Stimulated activated memory B cell treated with anti-CD40 and anti-IgM and Interleukin-4, amounts not matched to agents 10 μg/mL and 1 μg/mL and 100 μg/mL, for 72 hours (primary cell): ENCODE measurements at places on chromosomes 1 and 21.
A peak's percentile ranks its signal among the peaks of the same experiment; 100 is the strongest.

DNA sequence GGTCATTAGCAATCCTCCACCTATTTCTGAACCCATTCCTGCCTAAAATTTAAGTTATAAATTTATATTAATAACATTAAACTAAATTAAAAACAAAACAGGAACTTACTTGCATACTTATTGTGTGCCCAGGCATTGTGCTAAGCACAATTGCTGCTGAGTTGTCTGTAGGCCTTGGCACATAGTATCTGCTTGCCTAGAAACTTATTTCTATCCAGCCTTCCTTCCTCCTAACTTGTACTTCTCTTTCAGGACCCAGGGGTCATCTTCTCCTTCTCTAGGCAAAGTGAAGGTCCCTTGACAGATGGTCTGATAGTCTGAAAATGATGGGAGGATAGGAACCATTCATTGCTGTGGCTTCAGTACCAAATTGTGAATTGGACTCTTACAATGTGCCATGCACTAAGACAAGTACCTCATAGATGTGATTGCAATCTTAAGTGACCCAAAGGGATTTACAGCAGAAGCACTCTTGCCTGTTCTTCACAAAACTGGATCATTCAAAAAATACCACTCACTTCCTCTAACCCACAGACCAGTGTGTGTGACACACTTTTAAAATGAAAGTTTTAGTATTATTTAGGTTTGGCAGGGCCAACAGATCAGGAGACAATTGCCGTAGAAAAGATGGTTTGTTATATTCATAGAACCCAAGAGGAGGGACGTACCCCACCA, 10.3 kb upstream of the CD101 start:
- H3K27me3 ChIP-seq, result peaks cover 17% of the 10 kb centered on the region
- H3K4me1 ChIP-seq, result no peaks in the 10 kb centered on the region
- peaks cover 5% of the 10 kb centered on the region for H3K36me3 ChIP-seq
- ATAC-seq, result no peak

- no peak overlapping the region for H3K4me3 ChIP-seq
- H3K36me3 ChIP-seq, result peaks cover 32% of the 10 kb centered on the region
- peaks cover 35% of the 10 kb centered on the region for H3K27me3 ChIP-seq
- H3K4me1 ChIP-seq, result no peaks in the 10 kb centered on the region
- H3K27ac ChIP-seq, result no peak overlapping the region
Observed at GRCh38 chr21:32702702-32703101, 25.1 kb downstream of the SYNJ1 start.

DNA sequence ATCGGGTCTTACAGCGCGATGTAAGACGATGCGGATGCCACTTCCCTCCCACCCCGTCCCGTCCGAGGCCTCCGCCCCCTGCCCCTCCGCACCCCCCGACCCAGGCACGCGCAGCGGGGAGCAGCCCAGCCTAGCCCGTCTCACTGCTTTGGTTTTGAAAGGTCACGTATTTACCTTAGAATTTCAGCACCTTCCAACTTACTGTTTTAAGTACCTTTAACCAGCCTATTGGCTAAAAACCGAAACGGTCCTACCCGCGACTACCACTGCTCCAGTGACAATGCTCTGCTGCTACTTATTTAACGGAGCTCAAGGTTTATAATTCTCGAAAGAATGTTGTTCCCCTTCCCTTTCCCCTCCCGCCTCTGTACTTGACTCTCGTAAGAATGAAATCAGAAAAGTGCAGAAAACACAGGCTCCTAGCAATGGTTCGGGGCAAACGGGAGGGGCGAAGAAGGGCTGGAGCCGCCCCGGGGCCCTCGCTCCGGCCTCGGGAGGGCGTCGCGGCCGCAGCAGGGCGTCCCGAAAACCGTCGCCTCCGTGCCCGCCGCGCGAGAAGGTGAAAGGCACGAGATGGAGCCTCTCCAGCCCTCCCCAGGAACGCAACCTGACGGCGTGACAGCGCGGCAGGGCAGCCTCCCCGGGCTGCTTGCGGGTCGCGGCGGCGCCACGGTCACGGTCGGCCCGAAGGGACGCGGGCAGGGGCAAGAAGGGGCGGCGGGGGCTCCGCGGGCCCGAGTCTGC, 667 bp downstream of the TMEM50B start:
- peaks cover 28% of the 10 kb centered on the region for H3K4me1 ChIP-seq
- peak; percentile 49 for ATAC-seq
- H3K36me3 ChIP-seq, result no peaks in the 10 kb centered on the region
- H3K4me3 ChIP-seq, result peak overlapping the region; percentile 96
- no peaks in the 10 kb centered on the region for H3K27me3 ChIP-seq

DNA sequence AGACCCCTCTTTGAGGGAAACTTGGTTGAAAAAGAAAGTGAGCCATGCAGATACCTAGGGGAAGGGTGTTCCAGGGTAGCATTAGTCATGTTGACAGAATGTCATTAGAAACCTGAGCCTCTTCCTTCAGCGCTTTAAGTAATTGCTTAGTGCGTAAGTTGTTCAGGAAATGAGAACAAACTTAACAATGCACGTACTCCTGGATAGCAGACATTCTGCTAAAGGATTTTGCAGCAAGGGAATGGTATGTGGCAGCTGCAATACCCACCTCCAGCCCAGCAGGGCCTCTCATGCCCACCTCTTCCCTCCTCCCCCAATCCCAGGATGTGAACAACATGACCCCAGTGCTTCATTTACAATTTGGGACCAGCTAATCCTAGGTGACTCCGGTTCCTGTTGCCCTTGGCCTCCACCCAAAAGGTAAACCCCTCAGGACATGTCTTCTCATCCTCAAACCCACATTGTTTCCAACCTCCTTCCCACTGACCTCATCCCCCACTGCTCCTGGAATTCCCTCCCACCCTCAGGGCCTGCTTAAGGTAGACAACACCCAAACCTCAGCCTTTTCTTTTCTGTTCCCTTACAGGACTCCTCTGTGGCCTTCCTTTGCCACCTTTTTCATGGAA, 98.0 kb upstream of the BCAR3 start:
- H3K36me3 ChIP-seq, result no peaks in the 10 kb centered on the region
- no peaks in the 10 kb centered on the region for H3K27me3 ChIP-seq
- no peak overlapping the region for H3K27ac ChIP-seq
- no peaks in the 10 kb centered on the region for H3K4me1 ChIP-seq

GRCh38 chr1:155645034-155645598, 35.1 kb downstream of the MSTO1 start:
- H3K27ac ChIP-seq, result no peak overlapping the region
- ATAC-seq, result no peak
- H3K36me3 ChIP-seq, result no peaks in the 10 kb centered on the region
- H3K4me3 ChIP-seq, result no peak overlapping the region
- H3K4me1 ChIP-seq, result peaks cover 23% of the 10 kb centered on the region
- no peaks in the 10 kb centered on the region for H3K27me3 ChIP-seq

DNA sequence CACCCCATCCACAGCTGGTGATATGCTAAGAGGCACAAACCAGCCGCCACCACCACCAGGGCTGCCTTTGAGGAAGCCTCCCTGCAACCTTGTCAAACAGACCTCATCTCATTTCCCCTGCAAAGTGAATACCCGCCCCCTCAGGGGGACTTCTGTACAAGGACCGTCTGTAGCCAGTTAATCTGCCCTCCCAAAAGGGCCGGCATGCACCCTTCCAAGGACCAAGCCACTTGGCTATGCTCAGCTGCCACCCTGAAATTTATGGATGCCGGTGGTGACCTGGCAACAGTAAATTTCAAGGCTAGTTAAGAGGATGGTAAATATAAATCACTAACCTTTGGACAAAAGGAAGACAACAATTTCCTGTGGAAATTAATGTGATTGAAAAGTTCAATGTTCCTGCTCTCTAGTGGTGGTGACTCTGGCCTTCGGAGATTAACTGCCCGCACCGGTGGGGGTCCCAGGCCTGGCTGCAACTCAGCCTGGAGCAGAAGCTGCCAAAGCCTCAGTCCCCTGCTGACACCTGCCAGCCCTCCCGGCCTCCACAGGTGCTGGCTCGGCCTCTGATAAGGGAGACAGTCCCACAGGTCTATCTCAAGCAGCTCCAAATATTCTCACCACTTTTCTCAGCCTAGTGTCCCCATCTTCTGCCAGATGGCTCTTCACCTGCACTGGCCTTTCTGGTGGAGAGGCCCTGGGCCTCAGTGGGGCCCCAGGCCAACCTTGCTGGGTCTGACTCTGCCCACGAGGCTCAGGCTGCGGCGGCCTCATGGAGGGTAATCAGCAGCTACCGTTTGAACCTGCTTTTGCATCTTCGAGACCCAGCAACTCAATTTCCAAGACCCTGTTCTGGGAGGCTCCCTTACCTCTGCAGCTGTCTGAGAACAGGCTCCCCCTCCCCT, 12.2 kb downstream of the TMEM53 start:
- H3K27me3 ChIP-seq, result no peaks in the 10 kb centered on the region
- ATAC-seq, result no peak
- H3K4me1 ChIP-seq, result peaks cover 21% of the 10 kb centered on the region
- H3K4me3 ChIP-seq, result no peak overlapping the region
- H3K27ac ChIP-seq, result no peak overlapping the region
- no peaks in the 10 kb centered on the region for H3K36me3 ChIP-seq

DNA sequence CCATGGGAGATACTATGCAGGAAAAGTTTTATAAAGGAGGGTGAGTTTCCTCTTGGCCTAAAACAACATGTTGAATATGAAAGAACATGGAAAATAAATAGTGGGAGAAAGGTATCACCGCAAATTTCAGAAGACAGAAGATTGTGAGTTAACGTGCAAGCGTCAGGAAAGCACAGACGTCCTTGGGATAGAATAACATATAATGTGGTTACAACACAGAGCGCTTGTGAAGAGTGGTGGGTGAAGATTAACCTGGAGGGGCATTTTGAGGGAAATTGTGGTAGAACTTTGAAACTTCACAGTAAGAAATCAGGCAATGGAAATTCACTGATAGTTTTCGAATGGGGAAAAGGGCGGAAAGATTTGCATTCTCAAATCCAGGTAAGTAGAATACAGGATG, 47.3 kb downstream of the NEGR1 start:
- H3K27me3 ChIP-seq, result no peaks in the 10 kb centered on the region
- no peak for ATAC-seq
- H3K4me1 ChIP-seq, result no peaks in the 10 kb centered on the region
- no peak overlapping the region for H3K27ac ChIP-seq
- no peaks in the 10 kb centered on the region for H3K36me3 ChIP-seq

GRCh38 chr1:194442901-194443575, 1256.6 kb upstream of the B3GALT2 start:
- H3K4me1 ChIP-seq, result no peaks in the 10 kb centered on the region
- ATAC-seq, result no peak
- no peak overlapping the region for H3K27ac ChIP-seq

- no peaks in the 10 kb centered on the region for H3K4me1 ChIP-seq
- H3K4me3 ChIP-seq, result no peak overlapping the region
- no peak overlapping the region for H3K27ac ChIP-seq
- peaks cover 7% of the 10 kb centered on the region for H3K27me3 ChIP-seq
Observed at GRCh38 chr21:43618940-43619339, 40.3 kb downstream of the HSF2BP start.

GRCh38 chr1:232431748-232432147, 198.2 kb downstream of the SIPA1L2 start:
- H3K4me3 ChIP-seq, result no peak overlapping the region
- no peaks in the 10 kb centered on the region for H3K27me3 ChIP-seq
- ATAC-seq, result no peak

GRCh38 chr1:94803517-94804441, 16.4 kb upstream of the SLC44A3 start:
- no peaks in the 10 kb centered on the region for H3K36me3 ChIP-seq
- no peak for ATAC-seq
- no peak overlapping the region for H3K27ac ChIP-seq
- peaks cover 17% of the 10 kb centered on the region for H3K27me3 ChIP-seq

DNA sequence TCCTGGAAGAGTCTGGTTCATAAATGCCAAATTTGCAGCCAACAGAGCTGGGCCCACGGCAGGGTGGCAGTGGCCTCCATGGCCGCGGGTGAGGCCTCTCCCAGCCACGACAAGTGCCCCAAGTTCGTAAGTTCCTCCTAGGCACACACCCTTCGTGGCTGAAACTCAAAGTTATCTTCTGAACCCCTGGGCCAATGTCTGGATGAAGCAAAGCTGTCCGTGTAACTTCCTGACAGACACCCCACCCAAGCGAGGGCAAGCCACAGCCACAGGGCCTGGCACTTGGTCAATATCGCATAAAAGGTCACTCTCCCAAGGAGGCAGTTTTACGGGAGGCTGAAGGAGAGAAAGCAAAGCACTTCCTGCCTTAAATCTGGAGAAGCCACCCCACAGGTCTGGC, 27.8 kb upstream of the GPR153 start:
- ATAC-seq, result no peak
- no peaks in the 10 kb centered on the region for H3K27me3 ChIP-seq
- H3K4me3 ChIP-seq, result no peak overlapping the region
- H3K4me1 ChIP-seq, result peaks cover 21% of the 10 kb centered on the region
- peaks cover 8% of the 10 kb centered on the region for H3K36me3 ChIP-seq

DNA sequence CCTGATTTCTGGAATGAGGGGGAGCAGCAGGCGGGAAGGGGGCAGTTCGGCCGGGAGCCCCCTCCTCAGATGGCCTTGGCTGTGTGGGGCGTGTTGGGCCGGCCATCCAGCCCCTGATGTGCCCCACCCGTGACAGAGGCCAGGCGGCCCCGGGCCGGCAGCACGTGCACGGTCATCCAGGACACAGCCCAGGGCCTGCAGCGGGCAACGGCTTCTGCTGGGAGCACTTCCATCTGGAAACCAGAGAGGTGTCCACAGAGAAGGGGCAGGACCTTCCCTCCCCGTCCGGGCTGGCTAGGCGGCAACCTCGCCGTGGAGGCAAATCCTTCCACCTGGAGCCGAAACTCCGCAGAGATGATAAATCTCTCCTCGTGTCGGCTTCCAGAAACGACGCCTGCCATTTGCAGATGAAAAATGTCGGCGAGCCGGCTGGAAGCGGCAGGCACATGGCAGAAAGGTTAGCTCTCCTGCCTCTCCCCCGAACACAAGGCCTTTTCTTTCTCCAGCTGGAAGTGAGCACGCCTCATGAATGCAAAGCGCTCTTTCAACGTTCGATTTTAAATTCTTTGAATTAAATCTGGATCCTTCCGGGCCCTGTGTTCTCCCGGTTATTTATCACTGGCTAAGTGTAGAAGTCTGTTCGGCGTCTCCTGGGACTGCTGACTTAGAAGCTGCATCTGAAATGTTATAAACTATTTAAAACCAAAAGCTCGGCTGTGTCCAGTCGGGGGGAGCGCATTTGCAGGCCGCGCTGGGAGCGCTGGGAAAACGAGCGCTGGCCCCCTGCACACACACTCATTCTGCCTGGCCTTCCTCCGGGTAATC, 9.4 kb upstream of the ACTRT2 start:
- peaks cover 1% of the 10 kb centered on the region for H3K36me3 ChIP-seq
- peaks cover 6% of the 10 kb centered on the region for H3K4me1 ChIP-seq
- H3K4me3 ChIP-seq, result no peak overlapping the region
- ATAC-seq, result no peak

- H3K4me1 ChIP-seq, result no peaks in the 10 kb centered on the region
- no peaks in the 10 kb centered on the region for H3K27me3 ChIP-seq
- no peak for ATAC-seq
- H3K4me3 ChIP-seq, result no peak overlapping the region
Observed at GRCh38 chr1:149963358-149963757, 26.7 kb upstream of the MTMR11 start.

DNA sequence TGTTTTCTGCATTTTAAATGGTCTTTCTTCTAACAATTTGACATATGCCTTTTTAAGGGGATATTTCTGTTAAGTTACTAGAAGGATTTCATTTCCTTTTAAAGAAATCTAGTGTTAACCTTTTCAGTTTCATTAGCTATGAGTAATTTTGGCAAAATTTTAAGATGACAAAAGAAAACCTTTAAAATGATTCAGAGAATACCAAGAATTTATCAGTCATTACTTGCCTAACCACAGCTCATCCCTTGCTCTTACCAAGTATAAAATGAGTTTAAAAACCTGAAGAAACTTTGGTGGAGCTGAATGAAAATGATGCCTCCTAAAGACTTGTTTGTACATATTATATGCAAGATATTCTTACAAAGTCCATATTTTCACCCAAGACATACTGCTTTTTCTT, 101.7 kb downstream of the NEK7 start:
- H3K36me3 ChIP-seq, result peaks cover 17% of the 10 kb centered on the region
- H3K27ac ChIP-seq, result no peak overlapping the region
- peak; percentile 79 for ATAC-seq
